ENCODE measurements at places on chromosomes 2 and 18. TPM values are rescaled to one million over a fixed set of nuclear protein-coding genes. Genes with fewer than 3 reads are reported as not detected.

- DNase-seq = peak; percentile 14
Measured at GRCh38 chr18:46096651-46097300, 1.3 kb downstream of the ATP5F1A start.

- no peak for DNase-seq
Measured at GRCh38 chr2:16218625-16219024, 278.3 kb downstream of the MYCN start.

DNA sequence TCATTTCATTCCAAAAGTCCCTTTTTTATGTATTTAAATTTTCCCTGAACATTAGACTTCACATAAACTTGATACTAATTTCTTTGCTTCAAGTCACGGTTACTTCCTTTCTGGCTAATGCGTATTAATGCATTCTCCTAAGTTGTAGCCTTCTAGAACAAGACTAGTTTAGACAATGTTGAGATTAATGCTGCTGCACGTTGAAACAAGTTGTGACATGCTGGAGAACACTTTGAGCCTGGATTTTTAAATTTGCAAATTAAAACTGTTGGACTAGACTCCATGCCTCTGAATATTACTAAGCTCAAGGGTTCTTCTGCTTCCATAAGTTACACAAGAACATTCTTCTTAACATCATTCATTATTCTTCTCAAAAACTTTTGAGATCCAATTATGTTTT is 29.1 kb downstream of the ID2 start:
- DNase-seq = no peak

- DNase-seq = peak; percentile 51
Measured at GRCh38 chr2:75055820-75056675, 97.6 kb downstream of the POLE4 start.

DNA sequence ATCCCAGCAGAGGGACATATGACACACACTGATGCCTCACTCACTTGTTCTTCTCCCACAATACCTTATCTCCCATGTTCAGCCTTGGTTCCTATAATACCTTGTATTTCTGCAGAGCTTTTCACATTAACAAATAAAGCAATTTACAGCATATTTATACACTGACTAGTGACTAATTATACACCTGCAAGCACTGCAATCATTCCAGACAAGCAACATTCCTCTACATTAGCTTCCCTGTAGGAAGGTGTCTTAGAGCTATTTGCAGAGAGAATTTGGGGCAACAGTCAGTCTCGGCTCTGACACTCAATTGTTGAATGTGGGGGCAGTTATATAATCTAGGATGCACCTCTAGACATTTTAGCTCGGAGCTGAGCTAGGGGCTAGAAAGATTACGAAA is 9.5 kb upstream of the INSIG2 start:
- DNase-seq = no peak

- no peak for DNase-seq
Measured at GRCh38 chr18:57930476-57930875, 113.5 kb upstream of the NEDD4L start.

GRCh38 chr2:10184421-10184820 is 61.9 kb downstream of the RRM2 start:
- DNase-seq = no peak

Gene KANSL1L
- total RNA-seq = 28.2 TPM

Gene ZNG1B
- 41.0 TPM for total RNA-seq

Gene ACTG2
- 2.4 TPM for total RNA-seq

Gene POMC
- total RNA-seq = 0.63 TPM

Data from fibroblast of the aortic adventitia (primary cell).